ENCODE measurements at places on chromosomes 12 and 14. TPM values are rescaled to one million over a fixed set of nuclear protein-coding genes. Genes with fewer than 3 reads are reported as not detected.

Gene HPD
- total RNA-seq: 0.59 TPM

Gene SERPINA1
- total RNA-seq: 0.22 TPM

Gene REM2
- total RNA-seq: 12.1 TPM

Gene PLA2G1B
- not detected for total RNA-seq

Gene CIROP
- 0.37 TPM for total RNA-seq

Gene DLGAP5
- 23.8 TPM for total RNA-seq

Gene EXOC3L4
- 1.3 TPM for total RNA-seq

Gene ANO4
- total RNA-seq: 1.6 TPM

Gene GZMB
- not detected for total RNA-seq

Gene NUAK1
- total RNA-seq: 14.8 TPM

Gene GLS2
- 1.8 TPM for total RNA-seq

Gene LRR1
- 23.7 TPM for total RNA-seq

Gene OTUB2
- 4.6 TPM for total RNA-seq

Gene CALCOCO1
- 36.6 TPM for total RNA-seq

Gene NXPH4
- 0.92 TPM for total RNA-seq

Gene DTX1
- total RNA-seq: 31.7 TPM

Gene NOC4L
- 7.7 TPM for total RNA-seq

Gene PSMB11
- 0.63 TPM for total RNA-seq

Gene LRRIQ1
- 1.9 TPM for total RNA-seq

Gene VWF
- total RNA-seq: 0.27 TPM

Gene KRT72
- not detected for total RNA-seq

Gene SMCO2
- not detected for total RNA-seq

Gene LRRC10
- 0.11 TPM for total RNA-seq

Gene SLC25A47
- total RNA-seq: not detected

All from motor neuron (in vitro differentiated cells).